Dermis microvascular lymphatic vessel endothelial cell (primary cell): ENCODE measurements at places on chromosomes 13 and 19. TPM values are rescaled to one million over a fixed set of nuclear protein-coding genes. Genes with fewer than 3 reads are reported as not detected.

DNA sequence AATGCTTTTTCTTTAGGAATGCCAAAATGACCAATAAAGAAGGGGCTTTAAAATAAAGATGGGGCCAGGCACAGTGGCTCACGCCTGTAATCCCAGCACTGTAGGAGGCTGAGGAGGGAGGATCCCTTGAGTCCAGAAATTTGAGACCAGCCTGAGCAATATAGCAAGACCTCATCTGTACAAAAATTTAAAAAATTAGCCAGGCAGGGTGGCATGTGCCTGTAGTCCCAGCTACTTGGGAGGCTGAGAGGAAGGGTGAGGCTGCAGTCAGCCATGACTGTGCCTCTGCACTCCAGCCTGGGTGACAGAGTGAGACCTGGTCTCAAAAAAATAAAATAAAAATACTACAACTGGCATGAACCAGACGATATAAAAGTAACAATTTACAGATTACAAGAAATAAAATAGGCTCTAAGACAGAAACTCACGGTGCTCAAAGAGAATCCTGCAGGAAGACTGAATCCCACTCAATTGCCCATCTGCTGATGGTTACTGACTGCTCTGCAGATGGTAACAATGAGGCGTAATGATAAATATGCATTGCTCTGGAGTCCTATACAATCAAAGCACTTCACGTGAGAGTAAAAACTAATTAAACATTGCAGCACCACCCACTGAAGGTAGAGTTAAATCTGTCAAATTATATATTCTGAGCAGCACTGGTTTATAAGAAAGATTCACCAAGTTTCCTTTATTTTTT is 93.2 kb downstream of the LHFPL6 start:
- DNase-seq, result no peak

Gene PSG7
- under 0.01 TPM in 1 of 2 replicates, not detected in the other for total RNA-seq

Gene ZNF699
- 4.6 and 4.9 TPM in 2 replicates for total RNA-seq

Gene LRRC4B
- total RNA-seq, result 0.13 TPM in 1 of 2 replicates, not detected in the other
